ENCODE measurements at places on chromosomes 7 and 10.

DNA sequence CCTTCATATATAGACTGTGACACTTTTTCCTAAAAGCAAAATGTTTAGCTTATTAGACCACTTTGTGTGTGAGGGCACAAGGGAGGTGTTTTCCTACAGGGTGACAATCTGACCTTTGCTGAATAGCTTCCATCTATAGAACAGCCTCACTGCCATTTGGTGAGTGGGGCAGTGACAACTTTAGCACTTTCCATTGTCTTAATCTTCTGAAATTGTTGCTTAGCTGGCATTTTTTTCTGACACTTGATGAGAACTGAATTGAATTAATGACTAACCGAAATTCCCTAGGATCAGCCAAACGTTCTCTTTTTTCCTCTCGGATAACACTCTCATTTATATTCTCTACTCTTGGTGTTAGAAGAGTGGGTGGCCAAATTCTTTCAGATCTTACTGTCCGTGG, 30.2 kb downstream of the KDM7A start:
- DNase-seq = no peak

- no peak for DNase-seq
Observed at GRCh38 chr7:25726170-25726780, 425.7 kb upstream of the NFE2L3 start.

DNA sequence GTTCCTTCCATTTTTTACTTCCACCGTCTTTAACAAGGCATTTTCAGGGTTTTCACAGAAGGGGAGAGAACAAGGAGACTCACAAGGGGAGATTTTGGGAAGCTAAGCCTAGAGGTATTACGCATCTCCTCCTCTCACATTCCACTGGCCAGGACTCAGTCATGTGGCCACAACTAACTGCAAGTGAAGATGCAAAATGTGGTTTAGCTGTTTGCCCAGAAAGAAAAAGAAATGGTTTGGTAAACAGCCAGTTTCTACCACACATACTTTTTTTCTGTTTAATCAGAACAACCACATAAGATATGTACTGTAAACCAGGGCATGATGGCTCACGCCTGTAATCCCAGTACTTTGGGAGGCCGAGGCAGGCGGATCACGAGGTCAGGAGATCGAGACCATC, 21.4 kb upstream of the HELLS start:
- DNase-seq = no peak

- DNase-seq = no peak
Observed at GRCh38 chr7:28598586-28598985, 186.3 kb downstream of the CREB5 start.

- no peak for DNase-seq
Observed at GRCh38 chr7:51101111-51101757, 215.4 kb downstream of the COBL start.

DNA sequence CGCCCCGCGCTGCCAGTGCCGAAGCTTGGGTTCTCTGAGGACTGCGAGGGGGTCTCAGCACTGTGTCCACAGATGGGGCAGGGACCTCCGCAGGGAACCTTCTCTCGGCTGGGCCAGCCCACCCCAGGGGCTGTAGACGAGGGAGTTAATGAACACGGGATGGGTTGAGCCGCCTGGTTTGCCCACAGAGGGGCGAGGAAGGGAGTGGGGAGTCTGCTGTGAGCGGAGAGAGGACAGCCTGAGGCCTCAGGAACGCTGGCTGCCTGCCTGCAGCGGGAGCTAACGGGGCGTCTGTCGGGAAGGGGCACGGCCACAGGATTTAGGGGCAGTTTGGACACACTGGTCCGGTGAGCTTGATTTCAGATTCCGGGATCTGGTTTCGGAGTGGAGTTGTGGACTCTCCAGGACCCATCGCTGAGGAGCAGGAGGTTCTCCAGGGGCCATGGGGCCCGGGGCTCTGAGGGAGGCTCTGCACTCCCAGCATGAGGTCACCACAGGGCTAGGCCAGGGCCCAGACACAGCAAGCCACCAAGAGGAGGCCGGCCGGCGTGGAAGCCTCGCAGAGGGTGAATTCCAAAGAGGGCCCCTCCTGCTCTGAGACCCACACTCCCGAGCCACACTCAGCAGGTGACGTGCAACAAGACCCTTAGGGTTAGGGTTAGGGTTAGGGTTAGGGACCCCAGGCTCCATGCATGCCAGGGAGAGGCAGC, 19.0 kb upstream of the FAM20C start:
- DNase-seq = no peak

DNA sequence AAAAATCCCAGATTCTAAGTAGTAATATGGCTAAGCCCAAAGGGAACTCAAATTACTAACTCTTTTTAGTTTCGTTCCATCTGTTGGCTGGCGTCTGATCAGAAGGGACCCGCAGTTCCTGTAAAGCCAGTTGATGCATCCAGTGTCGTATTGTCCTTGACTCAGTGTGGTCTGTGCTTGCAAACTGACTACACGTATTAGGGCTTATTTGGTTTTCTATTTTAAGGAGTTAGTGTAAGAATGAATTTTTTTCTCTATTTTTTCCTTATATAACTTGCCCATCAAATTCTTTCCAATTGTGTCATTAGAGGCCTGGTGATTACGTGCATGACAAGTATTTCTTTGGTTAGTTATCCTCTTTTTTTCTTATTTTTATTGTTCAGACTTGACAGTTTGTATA, 9.7 kb downstream of the ABCA13 start:
- DNase-seq = no peak

- DNase-seq = no peak
Observed at GRCh38 chr7:84675633-84676034, 481.0 kb upstream of the SEMA3A start.

GRCh38 chr7:50657912-50658311, 92.7 kb upstream of the DDC start:
- no peak for DNase-seq
